Pancreas (tissue), 10 donors: ENCODE measurements at places on chromosomes 13 and 19.

DNA sequence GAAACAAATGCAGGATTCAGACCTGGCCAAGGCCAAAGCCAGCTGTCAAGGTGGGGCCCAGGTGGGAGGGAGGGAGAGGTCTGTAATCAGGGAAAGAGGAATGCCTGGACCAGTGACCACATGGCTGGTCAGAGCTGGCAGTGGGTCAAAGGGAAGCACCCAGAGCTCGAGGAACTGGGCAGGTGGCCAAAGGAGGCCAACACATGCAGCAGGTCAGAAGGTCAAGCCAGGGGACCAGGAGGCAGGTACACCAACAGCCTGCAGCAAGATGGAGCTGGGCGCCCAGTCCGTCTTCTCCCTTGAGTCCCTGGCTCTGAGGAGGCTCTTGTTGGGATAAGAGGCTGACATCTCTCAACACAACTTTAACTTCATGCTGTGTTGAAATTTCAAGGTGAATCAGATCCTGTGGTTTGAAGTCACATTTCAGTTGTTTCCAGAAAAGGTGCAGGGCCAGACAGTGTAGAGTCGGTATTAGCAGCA is 17.1 kb downstream of the GPATCH1 start:
- peak; percentile 16 for DNase-seq

DNA sequence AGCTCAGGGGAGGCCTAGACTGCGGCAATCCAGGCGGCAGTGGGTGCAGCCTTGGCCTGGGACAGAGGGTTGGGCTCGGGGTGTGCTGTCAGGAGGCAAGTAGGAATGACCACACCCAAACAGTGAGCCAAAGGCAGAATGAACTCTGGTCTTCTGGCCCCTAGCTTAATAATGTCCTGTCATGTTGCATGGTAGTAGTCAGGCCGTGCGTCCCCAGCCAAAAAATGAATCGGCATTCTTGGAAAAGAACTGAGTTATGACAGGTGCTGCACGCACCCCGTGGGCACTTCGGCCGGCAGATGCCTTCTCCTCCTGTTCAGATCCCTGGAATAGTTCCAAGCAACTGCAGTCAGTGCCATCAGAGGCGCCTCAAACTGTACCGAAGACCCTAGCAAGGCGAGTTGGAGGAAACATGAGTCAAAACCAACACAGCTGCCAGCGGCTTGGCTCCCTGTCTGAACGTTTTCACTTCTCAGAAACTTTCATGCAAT is 55.9 kb downstream of the ATP7B start:
- DNase-seq: no peak

- DNase-seq: no peak
These were observed 386 bp downstream of the GIPR start for GRCh38 chr19:45668342-45668871.

DNA sequence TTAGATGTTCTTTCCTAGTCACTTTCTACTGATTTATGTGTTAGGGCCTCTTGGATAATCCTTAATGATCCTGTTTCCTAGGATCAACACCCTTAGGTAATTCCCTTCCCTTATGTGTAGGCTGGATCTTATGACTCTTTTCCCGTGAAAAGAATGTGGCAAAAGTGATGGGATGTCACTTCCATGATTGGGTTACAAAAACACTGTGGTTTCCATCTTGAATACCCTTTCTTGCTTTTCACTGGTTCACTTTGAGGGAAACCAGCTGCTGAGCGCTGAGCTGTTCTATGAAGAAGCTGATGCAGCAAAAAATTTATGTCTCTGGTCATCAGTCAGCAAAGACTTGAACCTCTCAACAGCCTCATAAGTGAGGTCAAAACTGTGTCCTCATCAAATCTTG is 609.4 kb downstream of the OLFM4 start:
- no peak for DNase-seq
